ENCODE measurements at places on chromosomes 13 and 19. TPM values are rescaled to one million over a fixed set of nuclear protein-coding genes. Genes with fewer than 3 reads are reported as not detected.

GRCh38 chr13:87234981-87235380 is 436.2 kb upstream of the SLITRK5 start:
- no peak overlapping the region for H3K4me3 ChIP-seq
- DNase-seq, result no peak
- H3K4me1 ChIP-seq, result no peaks in the 10 kb centered on the region
- H3K27me3 ChIP-seq, result no peaks in the 10 kb centered on the region

- H3K27me3 ChIP-seq, result no peaks in the 10 kb centered on the region
- H3K36me3 ChIP-seq, result no peaks in the 10 kb centered on the region
- H3K27ac ChIP-seq, result peak overlapping the region; percentile 79
- H3K4me3 ChIP-seq, result peak overlapping the region; percentile 60
- no peak for DNase-seq
- peaks cover 26% of the 10 kb centered on the region for H3K4me1 ChIP-seq
Observed at GRCh38 chr13:43388282-43389034, 365.1 kb downstream of the DNAJC15 start.

DNA sequence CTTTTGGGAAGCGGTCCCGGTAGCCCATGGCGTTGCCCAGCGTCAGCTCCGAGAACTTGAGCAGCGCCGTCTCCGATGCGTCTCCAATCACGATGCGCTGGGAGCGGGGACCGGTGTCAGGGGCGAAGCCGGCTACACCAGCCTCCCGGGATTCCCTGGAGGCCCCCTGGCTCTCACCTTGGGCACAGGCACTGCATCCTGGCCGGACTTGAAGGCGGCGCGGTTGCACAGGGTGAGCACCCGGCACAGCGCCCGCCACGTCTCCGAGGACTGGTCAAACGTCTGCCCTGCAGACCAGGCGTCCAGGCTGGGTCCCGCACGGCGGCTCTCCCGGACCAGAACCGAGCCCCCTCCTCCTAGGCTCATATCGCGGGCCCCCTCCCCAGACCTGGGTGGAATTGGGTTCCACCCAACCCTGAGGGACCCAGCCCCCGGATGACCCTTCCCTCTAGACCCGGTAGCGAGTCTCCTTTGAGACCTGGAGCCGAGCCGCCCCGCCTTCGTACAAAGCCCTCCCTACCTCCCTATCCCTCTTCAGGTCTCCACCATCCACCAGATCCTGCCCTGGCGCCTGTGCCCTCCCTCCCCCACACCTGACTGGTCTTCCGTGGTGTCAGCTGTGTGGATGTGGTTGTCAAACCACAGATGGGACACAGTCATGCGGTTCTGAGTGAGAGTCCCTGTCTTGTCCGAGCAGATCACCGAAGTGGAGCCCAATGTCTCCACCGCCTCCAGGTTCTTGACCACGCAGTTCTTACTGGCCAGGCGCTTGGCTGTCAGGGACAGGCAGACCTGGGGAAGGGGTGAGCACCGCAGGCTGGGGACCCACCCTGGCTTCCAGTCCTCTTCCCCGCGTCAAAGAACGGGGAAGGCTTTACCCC is 4.8 kb downstream of the ATP4A start:
- H3K4me1 ChIP-seq, result peaks cover 4% of the 10 kb centered on the region
- no peaks in the 10 kb centered on the region for H3K36me3 ChIP-seq
- DNase-seq, result no peak
- peak overlapping the region; percentile 76 for H3K4me3 ChIP-seq
- H3K27me3 ChIP-seq, result peaks cover 62% of the 10 kb centered on the region

GRCh38 chr13:49616676-49617065 is 11.6 kb upstream of the ARL11 start:
- peak overlapping the region; percentile 33 for H3K27ac ChIP-seq
- H3K4me3 ChIP-seq, result no peak overlapping the region
- H3K36me3 ChIP-seq, result no peaks in the 10 kb centered on the region
- no peaks in the 10 kb centered on the region for H3K27me3 ChIP-seq

DNA sequence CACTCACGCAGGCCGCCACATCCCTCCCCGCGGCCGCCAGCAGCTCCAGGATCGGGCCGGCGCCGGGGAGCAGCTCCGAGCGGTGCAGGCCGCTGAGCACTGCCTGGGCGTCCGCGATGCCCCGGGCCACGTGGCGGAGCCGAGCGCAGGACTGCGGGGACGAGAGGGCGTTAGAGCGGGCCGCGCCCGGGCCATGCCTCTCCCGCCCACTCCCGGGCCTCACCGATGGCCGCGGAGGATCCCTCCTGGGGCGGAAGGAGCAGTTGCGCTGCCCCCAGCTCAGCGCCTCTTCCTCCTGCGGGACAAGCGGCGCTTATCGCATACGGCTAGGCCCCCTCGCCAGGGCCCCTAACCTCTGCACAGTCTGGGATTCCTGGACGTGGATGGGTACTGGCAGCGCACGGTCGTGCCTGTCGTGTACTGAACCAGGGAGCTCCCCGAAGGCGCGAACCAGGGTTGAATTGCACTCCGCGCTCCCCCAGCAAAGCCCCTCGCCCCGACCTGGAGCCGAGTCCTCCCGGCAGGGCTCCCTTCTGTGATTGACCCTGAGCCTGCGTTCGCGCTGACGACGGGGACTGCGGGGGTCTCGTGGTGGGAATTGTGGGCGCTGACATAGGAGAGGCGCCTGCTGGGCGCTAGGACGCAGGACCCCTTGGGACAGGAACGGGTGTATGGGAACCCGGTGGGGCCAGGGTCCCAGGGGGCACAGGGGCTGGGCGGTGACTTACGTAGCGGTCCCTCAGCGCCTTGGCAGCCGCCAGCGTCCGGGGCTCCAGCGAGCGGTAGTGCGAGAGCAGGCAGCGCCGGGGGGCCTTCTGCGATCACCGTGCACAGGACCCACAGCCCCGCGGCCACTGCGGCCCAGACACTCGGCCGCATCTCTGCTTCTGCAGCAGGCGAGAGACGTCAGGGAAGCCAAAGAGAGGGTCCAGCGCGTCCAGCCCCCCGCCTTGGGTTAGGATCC is 673 bp downstream of the IFNL4 start:
- peaks cover 9% of the 10 kb centered on the region for H3K4me1 ChIP-seq
- no peak overlapping the region for H3K27ac ChIP-seq
- H3K4me3 ChIP-seq, result no peak overlapping the region
- DNase-seq, result no peak
- no peaks in the 10 kb centered on the region for H3K36me3 ChIP-seq

- no peak overlapping the region for H3K4me3 ChIP-seq
- H3K36me3 ChIP-seq, result no peaks in the 10 kb centered on the region
- no peak overlapping the region for H3K27ac ChIP-seq
- H3K4me1 ChIP-seq, result peaks cover 8% of the 10 kb centered on the region
- no peaks in the 10 kb centered on the region for H3K27me3 ChIP-seq
- no peak for DNase-seq
Observed at GRCh38 chr13:105952233-105952972, 583.1 kb downstream of the EFNB2 start.

Gene KLF1
- total RNA-seq, result not detected

Gene ZSCAN4
- total RNA-seq, result not detected

Gene MBD3L3
- not detected for total RNA-seq
